Hair follicular keratinocyte (primary cell): ENCODE measurements at places on chromosomes 3 and 15. TPM values are rescaled to one million over a fixed set of nuclear protein-coding genes. Genes with fewer than 3 reads are reported as not detected.

Gene CCDC39
- total RNA-seq: 0.04 TPM in 1 of 2 replicates, not detected in the other

Gene CADM2
- not detected in 2 replicates for total RNA-seq

Gene RPN1
- total RNA-seq: 385 and 409 TPM in 2 replicates

Gene AMOTL2
- total RNA-seq: 50.2 and 55.9 TPM in 2 replicates

Gene GPR156
- 0.19 TPM in 1 of 2 replicates, not detected in the other for total RNA-seq

Gene CALML4
- total RNA-seq: 2.1 and 2.9 TPM in 2 replicates

Gene GPR171
- total RNA-seq: not detected in 2 replicates

Gene SLC38A3
- not detected in 2 replicates for total RNA-seq

Gene IMPG2
- 0.04 TPM in 1 of 2 replicates, not detected in the other for total RNA-seq

Gene EEFSEC
- 12.7 and 14.1 TPM in 2 replicates for total RNA-seq

Gene VWA5B2
- not detected in 2 replicates for total RNA-seq

Gene CCR2
- not detected in 2 replicates for total RNA-seq

Gene RTF1
- total RNA-seq: 13.9 and 22.6 TPM in 2 replicates
